ENCODE measurements at places on chromosomes 4 and X. TPM values are rescaled to one million over a fixed set of nuclear protein-coding genes. Genes with fewer than 3 reads are reported as not detected.

DNA sequence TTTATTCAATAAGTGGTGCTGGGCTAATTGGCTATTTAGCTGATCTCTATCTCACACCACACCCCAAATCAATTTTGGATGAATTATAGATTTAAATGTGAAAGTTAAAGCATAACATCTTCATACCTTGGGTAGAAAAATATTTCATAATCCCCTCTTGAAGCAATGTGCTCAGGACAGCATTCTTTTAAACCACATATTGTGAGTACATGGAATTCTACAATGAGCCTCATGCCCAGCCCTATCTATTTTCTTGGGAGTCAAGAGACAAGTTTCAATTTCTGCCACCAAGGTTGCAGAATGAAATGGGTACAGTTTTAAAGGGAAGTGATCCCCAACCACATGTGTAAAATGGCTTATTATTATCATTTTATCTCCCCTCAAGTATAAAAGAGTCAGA is 30.6 kb upstream of the GPRIN3 start:
- DNase-seq, result no peak

GRCh38 chr4:117400039-117400835 is 314.9 kb upstream of the TRAM1L1 start:
- DNase-seq, result no peak

DNA sequence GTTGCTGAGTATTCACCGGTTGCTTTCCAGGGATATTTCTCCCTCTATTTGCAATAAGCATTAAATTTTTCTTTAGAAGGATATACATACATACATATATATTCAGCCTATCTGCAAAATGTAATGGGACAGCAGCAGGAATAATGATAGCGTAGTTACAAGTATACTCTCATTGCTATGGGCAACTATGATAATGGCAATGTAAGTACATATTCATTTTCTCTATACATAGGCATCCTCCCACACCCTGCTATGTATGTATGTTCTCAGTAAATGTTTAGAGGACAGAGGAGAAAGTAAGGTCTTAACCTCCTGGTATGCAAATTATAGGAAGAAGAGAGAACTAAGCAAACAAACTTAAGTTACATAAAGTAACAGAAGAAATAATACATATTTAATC is 19.7 kb upstream of the MAB21L2 start:
- DNase-seq, result no peak

- DNase-seq, result no peak
These were observed 6.2 kb downstream of the RAB40A start for GRCh38 chrX:103513067-103513466.

DNA sequence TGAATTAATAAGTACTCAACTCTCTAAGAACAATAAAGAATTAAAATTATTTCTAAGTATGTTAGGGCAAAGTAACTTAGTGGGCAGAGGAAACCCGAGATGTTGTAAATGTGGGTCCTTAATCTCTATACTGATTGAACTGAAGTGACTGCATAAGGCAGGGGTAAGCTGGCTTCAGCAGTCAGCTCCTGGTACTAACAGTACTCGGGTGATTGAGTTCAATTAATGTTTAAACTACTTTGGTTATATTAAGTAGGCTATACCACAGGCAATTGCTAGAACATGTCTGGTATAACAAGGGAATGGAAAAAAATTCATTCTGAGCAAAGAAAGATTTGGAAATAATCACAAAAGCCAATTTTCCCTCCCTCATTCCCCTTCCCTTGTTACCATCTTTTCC is 90.7 kb downstream of the LNX1 start:
- no peak for DNase-seq

The SPACA5 gene
- not detected for total RNA-seq

The ARHGAP4 gene
- total RNA-seq, result 47.1 TPM

Data from posterior vena cava (tissue), 2 donors.